GM04504 (cell line): ENCODE measurements at places on chromosomes 16 and 17.

GRCh38 chr17:46742565-46743270, 75.8 kb downstream of the WNT3 start:
- DNase-seq, result peak; percentile 72

- DNase-seq, result no peak
Measured at GRCh38 chr17:19410875-19411620, at the start of gene RNF112. RNF112 (plus strand) TSS chr17:19411232; CDS start chr17:19411409, 177 bp downstream.

DNA sequence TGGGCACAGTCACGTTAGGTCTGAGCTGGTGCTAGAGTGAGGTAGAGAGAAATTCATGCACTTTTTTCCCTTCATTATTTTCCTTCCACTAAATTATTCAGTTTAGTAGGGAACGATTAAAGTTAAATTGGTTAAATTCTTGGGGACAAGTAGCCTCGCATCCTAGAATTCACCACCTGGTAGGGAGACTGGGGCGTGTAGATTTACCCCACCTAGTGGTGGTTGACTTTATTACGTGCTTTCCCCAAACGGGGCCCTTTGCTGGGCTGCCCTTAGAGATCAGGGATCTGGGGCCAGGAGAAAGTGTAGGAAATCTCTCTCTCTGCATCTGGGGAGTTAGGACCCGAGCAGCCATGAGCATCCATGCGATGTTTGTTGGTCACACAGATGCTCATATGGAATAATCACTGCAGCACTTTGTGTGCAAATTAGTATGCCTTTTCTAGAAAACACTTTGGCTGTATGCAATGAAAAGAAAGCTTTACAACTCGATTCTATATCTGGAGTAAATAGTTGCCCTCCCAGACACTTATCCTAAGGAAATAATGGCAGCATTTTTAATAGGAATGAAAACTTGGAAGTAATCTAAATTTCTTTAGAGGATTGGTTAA, 107.0 kb downstream of the PLCG2 start:
- DNase-seq, result no peak

DNA sequence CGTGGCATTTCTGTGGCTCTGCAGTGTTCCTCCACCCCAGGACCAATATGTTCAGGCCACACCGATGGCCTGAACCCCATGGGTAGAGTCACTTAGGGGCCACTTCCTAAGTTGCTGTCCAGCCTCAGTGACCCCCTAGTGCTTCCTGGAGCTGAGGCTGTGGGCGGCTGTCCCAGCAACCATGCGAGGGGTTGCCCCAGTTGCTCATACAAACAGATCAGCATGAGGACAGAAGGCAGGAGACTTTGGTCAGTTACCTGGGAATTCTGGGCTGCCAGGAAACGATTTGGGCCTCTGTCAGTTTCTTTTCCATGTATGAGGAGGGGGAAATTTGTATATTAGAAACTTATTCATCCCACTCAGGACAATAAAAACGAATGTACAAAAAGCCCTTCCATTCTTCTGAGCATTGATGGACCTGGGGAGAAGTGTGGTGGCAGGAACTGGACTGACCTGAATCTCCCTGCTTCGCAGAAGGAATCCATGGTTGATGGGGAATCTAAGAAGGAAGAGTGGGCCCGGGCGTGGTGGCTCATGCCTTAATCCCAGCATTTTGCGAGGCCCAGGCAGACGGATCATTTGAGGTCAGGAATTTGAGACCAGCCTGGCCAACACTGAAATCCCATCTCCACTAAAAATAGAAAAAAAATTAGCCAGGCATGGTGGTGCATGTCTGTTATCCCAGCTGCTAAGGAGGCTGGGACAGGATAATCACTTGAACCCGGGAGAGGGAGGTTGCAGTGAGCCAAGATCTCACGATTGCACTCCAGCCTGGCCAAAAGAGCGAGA, 4.9 kb upstream of the IL32 start:
- DNase-seq, result no peak

- DNase-seq, result no peak
Measured at GRCh38 chr17:35160354-35161201, 13.0 kb downstream of the UNC45B start.

- DNase-seq, result no peak
Measured at GRCh38 chr16:50953290-50953689, 197.8 kb downstream of the SALL1 start.

GRCh38 chr16:63315229-63315628, 1279.0 kb upstream of the CDH8 start:
- DNase-seq, result no peak

DNA sequence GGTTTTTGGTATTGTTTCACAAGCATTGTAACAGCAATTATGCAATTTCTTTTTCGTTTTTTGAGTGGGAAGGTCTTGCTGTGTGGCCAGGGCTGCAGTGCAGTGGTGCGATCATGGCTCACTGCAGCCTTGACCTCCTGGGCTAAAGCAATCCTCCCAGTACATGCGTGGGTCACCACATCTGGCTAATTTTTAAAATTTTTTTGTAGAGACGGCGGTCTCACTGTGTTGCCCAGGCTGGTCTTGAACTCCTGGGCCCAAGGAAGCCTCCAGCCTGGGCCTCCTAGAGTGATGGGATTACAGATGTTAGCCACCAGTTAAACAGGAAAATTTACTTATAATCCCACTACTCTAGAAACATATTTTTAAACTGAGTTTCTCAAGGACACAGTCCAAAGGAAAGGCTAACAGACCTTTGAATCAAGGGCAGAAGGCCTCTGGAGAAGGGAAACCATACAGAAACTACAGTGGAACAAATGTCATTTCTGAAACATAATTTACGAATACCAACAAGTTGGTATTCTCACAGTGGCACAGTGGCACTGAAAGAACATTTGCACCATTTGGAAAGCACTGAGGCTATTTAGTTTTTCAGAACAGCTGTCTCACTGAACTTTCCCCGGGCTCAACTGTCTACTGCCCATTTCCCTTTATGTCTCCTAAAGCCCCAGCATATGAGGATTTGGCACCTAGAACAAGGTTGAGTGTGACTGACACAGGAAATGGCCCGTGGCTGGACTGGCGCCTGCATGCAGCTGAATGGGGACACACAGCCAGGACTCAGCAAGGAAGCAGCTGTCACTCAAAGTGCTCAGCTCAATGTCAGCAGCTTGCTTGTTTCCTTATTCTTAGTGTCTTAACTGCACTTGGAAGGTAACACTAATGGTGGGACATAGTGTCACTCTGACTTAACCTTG, 2.8 kb upstream of the PRKAR1A start:
- no peak for DNase-seq

DNA sequence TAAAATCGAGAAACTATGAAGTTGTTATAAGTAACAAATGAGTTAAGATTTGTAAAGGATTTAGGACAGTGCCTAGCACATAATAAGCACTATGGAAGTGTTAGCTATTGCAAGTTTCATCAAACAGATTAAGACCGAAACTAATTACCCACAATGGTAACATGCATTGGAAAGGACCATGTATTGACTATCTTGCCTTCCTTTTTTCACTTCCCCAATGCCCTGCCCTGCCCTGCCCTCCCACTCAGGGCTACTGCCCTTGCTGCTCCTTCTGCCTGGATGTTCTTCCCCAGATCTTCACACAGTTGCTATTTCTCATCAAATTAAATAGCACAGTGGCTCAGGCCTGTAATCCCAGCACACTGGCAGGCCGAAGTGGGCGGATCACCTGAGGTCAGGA, 202.1 kb upstream of the PSMD7 start:
- no peak for DNase-seq

- no peak for DNase-seq
Measured at GRCh38 chr17:1481736-1482135, 10.8 kb downstream of the MYO1C start.

GRCh38 chr16:72068930-72069329, 5.9 kb downstream of the HPR start:
- no peak for DNase-seq

DNA sequence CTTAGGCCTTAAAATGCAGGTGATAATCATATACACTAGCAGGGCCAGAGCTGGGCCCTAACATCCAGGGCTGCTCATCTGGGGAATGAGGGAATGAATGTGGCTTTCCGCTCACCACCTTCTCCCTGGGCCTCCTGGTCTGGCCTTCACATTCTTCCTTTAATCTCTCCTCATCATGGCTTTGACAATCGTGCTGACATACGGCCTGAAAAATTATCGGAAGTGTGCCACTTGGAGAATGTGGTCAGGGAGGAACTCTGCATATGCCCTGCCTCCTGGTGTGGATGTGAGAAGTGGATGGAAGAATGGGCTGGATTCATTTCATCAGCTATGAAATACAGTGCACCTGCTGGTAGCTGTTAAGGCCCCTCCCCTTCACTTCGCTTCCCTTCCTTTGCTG, 2.4 kb downstream of the WSCD1 start:
- DNase-seq, result no peak

DNA sequence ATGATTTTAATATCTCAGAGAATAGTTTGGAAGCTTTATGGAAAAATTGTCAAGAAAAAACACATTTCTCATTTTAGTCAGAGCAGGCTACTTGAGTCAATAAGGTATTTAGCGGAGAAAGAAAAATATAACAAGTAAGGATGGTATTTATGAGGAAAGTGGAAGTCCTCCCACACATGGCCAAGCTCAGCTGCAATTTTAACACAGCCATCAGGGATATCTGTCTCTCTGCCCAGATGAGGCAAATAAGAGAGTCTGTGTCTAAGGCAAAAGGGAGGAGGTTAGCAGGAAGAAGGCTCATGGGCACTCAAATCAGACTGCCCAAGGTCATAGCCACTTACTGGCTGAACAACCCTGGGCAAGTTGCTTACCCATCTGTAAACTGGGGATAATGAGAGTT, 5.2 kb upstream of the CMTM2 start:
- DNase-seq, result no peak

DNA sequence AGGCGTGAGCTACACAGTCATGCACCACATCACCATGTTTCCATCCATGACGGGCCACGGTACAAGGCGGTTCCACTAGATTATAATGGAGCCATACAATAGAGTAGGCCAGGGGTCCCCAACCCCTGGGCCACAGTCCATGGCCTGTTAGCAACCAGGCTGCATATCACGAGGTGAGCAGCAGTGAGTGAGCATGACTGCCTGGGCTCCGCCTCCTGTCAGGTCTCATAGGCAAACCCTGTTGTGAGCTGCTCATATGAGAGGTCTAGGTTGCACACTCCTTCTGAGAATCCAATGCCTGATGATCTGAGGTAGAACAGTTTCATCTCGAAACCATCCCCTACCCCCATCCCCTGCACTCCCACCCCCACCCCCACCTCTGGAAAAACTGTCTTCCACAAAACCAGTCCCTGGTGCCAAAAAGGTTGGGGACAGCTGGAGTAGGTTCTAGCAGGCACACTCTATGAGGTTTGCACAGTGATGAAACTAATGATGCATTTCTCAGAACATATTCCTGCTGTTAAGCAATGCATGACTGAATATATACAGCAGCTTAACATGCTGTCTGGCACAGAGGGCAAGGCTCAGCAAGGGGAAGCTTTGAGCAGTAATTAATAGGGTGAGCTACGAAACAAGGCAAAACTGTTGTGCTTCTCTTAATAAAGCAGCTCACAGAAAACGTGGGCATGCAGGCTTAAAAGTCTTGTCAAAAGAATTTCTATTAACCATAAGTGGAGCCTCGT, 108.0 kb downstream of the VPS53 start:
- no peak for DNase-seq

DNA sequence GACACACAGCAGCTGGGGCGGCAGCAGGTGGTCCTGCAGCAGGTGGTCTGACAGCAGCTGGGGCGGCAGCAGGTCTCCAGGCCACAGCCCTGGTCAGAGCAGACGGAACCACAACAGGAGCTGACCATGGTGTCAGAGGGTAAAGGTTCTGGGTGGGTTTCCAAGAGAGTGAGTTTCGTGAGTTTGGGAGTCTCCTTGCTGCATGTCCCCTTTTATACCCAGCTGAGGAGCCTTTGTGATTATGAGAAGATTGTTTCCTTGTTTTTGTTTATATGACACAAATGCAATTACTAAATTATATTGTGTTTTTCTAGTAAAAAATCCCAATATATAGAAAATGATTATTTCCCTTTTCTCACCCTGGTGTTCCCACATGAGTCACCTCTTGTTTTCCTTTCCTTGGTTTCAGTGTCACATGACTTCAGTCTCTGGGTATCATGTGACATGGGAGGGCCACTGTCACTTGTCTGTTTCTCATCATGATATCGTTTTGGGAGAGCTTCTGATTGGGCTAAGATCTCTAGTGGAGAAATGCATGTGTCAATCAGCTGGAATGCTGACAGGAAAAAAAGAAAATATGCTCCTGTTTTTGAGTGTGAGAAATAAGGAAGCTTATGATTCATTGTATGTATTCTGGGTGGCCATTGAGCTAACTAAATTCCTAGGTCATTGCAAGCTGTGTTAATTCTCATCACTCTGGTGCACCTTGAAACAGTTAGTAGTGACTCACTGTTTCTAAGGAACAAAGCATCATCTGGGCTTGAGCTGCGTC, at the start of gene KRTAP4-6:
Gene KRTAP4-6, minus strand, starts transcription at position 185 of the 772 bp plus-strand sequence. Its CDS starts 57 bp downstream, at position 128.
- peak; percentile 86 for DNase-seq

DNA sequence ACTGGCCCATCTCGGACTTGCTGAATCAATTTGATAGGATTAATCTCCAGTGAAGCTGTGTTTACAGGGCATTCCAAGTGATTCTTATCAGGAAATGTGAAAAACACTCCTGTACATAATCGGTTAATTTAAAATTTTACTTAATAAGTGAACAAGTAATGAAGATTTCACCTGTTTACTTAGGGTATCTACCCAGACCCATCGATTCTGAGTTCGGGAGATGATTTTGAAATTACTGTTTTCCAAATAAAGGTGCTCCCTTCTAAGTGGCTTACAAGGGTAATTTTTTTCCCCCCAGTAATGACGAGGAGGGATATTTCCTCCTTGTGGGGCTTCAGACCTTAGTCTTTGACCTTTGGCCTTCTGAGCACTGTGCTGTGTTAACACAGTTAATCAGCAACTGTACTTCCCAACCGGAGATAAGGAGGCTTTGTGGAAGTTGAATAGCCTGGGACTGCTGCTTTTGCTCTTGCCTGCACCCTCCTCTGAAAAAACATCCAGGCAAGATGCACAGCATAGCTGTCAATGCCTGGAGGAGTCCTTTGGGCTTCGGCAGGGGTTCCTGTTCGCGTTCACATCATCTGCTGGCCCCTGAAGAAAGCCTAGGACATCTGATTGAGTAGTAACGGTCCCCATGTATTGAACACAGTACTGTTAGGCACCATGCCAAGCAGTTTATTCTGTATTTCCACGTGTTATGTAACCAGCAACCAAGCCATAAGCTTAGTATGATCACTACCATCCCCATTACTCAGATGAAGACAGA, 1.8 kb downstream of the FAHD1 start:
- no peak for DNase-seq

- DNase-seq, result no peak
Measured at GRCh38 chr17:80781807-80782277, 209.8 kb upstream of the CHMP6 start.

GRCh38 chr17:1231456-1231855, 38.8 kb upstream of the BHLHA9 start:
- DNase-seq, result no peak

DNA sequence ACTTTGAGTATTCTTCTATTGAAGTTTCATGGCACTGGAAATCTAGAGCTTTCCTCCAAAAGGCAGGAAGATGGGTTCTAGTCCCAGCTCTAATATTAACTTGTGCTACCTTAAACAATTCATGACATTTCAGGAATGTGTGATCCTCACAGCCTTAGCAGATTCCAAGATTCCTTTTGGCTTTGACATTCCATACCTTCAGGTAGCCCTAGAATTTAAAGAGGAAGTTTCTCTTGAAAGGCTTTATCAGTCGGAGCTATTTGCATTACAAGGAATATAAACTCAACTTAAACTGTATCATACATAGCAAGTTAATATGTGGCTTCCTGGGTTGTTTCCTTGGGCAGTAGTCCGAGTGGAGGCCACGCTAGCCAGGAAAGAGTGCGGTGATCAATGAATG, 330.0 kb downstream of the SHISA9 start:
- no peak for DNase-seq
